ENCODE measurements at places on chromosomes 11 and 22. TPM values are rescaled to one million over a fixed set of nuclear protein-coding genes. Genes with fewer than 3 reads are reported as not detected.

- peak; percentile 84 for DNase-seq
These were observed at the start of gene SEC14L2 for GRCh38 chr22:30396871-30397655. Gene SEC14L2, plus strand, starts transcription at chr22:30397018. Its CDS starts 99 bp downstream, at chr22:30397117.

- DNase-seq: no peak
These were observed 59.0 kb downstream of the TMPRSS5 start for GRCh38 chr11:113647108-113647507.

The NLRP6 gene
- 0.59 TPM for total RNA-seq

DNA sequence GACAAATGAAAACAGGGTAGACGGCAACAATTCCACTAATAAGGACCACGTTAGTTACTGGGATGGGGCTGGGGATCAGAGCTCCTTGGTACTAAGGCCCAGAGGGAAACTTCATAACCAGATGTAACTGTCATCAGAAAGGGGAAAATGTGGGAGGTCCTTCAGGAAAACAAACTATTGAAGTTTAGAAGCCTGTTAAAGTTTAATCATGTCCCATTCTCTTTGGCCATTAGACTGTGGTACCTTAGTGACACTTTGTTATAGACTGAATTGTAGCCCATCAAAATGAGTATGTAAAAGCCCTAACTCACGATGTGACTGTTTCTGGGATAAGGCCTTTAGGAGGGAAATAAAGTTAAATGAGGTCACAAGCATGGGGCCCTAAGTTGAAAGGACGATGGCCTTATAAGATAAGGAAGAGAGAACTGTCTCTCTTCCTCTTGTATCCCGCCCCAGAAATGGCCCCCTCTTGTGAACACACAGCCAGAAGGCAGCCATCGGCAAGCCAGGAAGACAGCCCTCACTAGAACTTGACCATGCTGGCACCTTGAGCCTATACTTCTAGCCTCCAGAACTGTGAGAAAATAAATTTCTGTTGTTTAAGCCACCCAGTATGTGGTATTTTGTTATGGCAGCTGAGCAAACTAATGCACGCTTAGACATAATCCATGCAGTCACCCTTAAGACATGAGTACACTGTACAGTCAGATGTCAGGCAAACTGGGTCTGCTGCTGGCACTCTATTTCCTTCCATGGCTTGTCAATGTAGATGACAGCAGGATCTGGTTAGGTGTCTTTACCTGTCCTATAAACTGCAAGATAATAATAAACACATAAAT is 26.9 kb upstream of the USP47 start:
- no peak for DNase-seq

GRCh38 chr11:15468466-15468865 is 353.7 kb downstream of the INSC start:
- no peak for DNase-seq
